ENCODE measurements at places on chromosomes 2 and 18.

DNA sequence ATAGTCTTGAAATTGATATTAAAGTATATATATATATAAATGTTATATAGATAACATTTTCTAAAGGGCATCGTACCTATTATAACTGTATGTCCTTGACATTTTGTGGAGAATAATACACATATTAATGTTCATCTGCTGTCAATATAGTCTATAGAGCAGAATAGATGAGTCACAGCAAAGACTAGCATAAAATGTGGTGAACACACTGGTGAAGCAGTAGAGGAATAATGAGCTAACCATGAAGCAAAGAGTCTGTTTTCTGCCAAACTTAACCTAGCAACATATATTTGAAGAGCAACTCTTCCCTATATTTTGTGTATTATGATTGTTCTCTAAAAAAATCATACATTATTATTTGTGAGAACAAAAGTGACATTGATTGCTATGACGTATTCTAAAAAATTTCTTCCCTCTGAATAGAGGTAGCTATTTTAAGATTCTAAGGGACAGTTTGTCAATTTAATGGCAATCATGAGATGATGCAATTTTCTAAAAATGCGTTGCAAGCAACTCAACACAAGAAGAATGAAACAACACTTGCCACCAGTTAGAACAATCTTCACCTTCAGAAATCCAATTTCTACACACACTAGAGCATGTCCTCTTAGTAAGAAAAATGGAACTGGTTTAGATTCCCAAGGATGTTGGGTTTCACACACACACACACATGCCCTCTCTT is 22.0 kb downstream of the DOCK10 start:
- no peak for DNase-seq

DNA sequence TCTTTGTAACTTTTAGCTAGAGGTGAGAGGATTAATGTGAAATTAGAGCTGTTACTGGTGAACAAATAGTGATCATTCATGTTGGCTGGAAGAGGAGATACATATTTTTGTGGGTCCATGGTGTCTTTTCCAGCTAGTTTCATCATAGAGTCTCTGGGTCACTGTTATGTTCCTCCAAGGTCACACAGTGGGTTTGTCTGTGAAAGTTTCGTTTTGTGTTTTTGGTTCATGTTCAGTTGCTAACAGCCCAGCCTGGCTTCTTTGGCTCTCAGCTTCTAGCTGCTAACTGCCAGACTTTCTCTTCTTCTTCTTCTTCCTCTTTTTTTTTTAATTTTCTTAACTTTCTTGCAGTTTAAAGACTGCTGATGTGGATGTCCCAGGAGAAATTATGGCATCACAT is 480.0 kb upstream of the SYT4 start:
- DNase-seq = no peak

DNA sequence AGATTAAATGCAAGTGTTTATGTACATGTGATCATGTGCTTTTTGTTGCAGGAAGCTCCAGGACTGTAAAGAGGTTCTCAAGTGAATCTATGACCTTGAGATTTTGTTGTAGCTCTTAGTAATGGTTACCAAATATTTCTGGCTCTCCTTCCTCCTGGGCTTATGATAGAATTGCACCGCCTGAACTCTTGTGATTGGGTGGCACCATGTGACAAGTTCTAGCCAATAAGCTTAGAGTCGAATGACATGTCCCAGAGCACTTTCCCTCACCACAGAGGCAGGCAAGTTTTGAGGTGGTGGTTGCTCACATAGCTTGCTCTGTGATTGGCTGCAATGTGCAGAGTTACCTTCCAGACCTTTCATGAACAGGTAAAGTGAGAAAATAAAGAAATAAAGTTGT is 8.9 kb upstream of the SCG2 start:
- no peak for DNase-seq

DNA sequence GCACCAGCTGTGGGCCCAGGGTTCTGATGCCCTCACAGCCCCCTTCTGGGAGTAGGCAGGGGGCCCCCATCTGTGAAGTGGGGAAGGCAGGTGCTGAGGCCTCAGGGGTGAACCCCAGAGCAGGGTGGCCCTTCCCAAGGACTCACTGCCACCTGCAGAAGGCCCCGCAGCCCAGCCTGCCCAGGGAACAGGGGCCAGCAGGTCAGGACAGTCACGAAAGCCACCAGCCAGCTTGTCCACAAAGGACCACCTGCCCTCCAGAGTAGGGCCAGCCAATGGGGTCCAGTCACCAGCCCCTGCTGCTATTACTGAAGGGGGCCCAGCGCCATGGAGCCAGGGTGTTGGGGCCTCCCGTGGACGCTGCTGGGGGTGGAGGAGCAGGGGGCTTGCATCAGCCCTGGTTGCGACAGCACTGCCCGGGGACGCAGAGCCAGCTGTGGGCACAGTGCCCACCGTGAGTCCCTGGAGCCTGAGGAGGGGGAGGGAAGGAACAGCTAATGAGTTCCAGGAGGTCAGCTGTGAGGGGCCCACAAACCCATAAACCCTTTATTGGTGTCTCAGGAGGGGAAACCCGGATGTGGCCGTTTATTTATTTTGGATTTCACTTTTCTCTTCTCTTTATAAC is 11.5 kb upstream of the SNED1 start:
- DNase-seq = no peak

DNA sequence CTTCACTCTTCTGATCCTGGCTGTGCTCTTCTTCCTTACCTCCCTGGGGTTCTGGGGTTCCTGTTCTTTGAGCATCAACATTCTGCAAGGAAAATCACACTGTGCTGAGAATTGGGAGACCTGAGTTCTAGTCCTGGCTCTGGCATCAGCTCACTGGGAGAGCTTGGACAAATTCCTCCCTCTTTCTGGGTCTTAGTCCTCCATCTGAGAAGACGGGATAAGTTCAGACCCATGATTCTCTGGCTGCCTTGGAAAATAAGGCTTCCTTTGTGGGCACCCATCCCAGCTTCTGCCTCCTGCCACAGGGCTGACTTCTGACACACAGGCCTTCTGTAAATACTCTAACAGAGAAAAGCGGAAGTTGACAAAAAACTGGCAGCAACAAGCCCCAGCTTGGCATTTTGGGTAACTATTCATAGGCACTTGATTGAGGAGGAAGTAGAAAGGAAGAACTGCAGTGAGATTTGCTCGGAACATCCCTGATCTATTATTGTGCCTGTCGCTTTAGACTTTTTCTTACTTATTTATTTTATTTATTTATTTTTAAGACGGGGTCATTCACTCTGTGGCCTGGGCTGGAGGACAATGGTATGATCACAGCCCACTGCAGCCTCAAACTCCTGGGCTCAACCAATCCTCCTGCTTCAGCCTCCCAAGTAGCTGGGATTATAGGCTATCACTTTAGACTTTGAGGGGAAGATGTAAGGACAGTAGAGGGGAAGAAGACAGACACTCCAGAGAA is 7.9 kb downstream of the PCBP1 start:
- peak; percentile 28 for DNase-seq

DNA sequence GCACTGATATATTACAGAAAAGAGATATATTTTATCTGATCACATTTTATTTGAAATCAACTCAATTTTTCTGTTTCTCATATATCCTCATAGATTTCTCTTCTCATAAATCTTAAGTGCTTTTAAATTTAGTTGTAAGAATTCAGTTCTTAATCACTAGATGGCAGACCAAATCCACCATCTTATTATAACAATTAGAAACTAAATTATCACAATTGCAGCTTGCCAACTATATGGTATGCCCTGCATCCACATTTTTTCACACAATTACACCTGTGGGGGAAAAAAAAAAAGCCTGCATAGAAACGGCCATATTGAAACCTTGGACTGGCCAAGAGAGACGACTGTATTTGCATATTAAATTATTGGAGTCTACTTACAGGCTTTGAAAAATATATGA is 64.4 kb downstream of the COL5A2 start:
- no peak for DNase-seq

DNA sequence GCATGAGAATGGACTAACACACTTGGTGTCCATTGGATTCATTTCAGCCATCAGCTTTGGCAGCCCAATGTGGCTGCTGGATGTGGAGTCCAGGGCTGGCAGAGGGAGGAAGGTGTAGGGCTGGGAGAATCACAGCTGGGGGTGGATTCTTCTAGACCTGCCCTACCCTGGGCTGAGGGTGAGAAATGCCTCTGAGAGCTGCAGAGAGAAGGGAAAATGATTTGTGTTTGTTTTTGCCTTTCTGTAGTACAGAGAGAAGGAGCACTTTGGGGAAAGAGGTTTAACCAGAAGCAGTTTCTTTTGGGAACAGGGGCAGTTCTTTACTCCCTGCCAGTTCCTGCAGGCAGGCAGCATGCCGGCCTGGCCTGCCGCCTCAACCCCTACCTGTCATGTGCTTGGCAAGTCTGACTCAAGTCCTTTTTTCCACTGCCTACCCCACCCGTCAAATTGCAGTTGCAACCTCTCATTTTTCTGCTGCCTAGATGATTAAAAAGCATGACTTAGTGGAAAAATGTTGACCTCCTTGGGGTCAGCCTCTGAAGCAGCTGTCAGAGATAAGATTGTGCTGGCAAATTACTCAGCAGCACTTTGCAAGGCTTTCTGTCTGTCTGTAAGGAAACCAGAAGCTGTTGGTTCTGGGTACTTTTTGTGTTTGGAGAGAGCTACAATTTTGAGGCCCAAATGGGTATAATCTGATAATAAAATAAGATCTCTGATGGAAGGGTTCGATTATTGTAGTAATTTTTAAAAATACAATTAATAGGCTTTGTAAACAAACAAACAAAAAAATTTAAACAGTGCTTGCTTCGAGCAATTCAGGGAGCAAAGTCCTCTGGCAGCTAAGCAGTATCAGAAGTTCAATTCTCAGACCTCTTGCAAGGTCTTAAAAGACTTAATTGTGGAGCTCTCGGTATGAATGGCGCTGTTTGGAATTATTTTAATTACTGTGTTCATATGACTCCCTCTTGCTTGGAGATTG is 21.7 kb downstream of the LBH start:
- DNase-seq = peak; percentile 69

DNA sequence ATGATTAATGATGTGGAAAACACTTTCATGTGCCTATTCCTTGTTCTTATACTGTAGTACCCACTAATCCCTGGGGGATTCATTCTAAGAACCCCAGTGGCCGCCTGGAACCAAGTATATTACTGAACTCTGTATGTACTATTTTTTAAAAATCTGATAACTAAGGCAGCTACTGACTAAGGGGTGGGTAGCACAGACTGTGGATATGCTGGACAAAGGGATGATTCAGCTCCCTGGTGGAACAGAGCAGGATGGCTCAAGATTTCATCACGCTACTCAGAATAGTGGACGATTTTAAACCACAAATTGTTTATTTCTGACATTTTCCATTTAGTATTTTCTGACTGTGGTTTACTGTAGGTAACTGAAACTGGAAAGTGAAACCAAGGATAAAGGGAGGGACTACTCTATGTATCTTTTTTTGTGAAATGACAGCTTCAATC is 41.8 kb upstream of the CDC42EP3 start:
- DNase-seq = no peak

- no peak for DNase-seq
Observed at GRCh38 chr2:109318949-109319342, 189.9 kb downstream of the SH3RF3 start.

GRCh38 chr2:101151859-101152271 is 683 bp upstream of the TBC1D8 start:
- no peak for DNase-seq

DNA sequence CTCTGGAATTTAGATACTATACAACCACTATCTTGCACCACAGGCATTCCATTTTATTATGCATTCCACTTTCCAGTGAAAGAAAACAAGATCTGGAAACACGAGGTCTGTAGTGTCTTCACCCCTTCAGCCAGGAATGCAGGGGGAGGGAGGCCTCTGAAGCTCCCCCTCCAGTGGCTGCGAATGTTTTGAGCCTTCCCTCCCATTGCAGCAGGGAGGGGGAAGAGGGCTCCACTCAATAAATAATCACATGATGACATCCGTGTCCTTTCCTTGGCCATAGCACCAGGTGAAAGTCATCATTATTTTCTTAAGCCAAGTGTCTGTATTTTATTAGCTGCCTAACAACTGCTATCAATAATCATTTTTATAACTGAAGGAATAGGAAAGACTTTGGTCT is 38.6 kb downstream of the ALPK2 start:
- no peak for DNase-seq

DNA sequence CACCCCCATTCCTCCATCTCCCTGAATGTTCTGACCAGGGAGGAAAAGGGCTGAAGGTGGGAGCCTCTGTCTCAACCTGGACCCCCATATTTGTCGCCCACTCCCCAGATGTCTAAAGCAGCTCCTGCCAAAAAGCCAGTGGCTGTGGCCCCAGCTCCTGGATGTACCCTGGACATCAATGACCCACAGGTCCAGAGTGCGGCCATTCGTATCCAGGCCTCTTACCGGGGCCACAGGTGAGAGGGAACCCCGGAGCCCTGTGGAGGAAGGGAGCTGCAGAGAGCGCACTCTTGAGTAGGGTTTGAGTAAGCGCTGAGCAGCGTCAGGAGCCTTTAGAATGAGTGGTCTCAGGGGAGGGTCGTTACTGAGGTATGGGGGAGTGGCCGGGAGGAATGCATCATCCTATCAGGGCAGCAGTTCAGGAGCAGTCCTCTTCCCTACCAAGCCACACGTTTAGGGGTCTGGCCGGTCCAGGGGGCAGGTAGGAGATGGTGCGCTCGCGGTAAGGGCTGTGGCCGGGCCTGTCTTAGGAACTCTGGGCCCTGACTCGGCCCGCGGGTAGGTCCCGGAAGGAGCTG is 2.4 kb upstream of the GMPPA start:
- no peak for DNase-seq

DNA sequence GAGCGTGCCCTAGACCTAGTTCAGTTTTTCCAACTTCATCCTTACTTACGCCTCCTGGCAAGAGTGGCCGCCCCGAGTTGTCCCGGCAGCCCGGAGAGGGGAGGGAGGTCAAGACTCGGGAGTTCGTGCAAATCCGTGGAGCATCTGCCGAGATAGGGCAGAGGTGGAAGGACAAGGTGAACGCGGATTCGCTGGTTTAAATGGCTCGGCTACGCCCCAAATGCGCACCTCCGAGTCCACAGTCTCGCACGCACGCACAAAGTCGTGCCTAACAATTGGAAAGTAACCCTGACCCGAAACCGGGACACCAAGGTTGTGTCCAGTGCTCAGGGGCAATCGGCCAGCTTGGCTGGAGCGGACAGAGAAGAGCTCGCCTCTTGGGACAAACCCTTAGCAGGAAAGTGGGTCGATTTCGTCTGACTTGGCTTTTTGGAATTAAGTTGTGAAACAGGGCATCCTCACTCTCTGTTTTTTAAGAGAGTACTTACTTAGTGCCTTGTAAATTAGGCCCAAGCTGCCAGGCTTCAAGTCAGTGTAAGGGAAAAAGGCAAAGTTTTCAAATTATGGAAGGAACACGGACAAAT is 726 bp upstream of the SS18 start:
- no peak for DNase-seq

DNA sequence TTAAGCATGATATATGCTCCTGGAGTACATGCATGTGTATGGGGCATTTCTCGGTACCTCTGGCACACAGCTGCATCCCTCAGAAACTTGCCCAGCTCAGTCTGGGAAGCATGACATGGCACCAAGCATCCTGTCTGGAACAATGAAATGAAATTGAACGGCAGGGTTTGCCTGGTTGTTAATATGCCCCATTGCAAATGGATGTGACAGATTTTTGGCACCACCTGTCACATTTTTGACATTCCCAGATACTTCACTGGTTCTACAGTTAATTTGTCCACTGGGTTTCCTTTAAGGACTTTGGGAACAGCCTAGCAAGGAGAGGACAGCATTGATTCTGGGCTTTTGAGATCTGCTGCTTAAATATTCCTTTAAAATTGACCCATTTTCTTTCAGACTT is 305.8 kb downstream of the TSN start:
- DNase-seq = no peak
